ENCODE measurements at places on chromosomes 11 and 22. TPM values are rescaled to one million over a fixed set of nuclear protein-coding genes. Genes with fewer than 3 reads are reported as not detected.

The UEVLD gene
- total RNA-seq: 21.1 TPM

The OR51B5 gene
- 0.18 TPM for total RNA-seq

The MIOX gene
- 1.2 TPM for total RNA-seq

The INPP5J gene
- 0.24 TPM for total RNA-seq

The OOSP2 gene
- total RNA-seq: not detected

The MPPED2 gene
- total RNA-seq: not detected

The PAX6 gene
- 0.15 TPM for total RNA-seq

- DNase-seq: no peak
These were observed 23.9 kb upstream of the TFIP11 start for GRCh38 chr22:26536056-26536761.

- no peak for DNase-seq
These were observed 1.1 kb downstream of the TRIM22 start for GRCh38 chr11:5690736-5691135.

GRCh38 chr22:27420817-27421361 is 380.7 kb downstream of the MN1 start:
- no peak for DNase-seq

DNA sequence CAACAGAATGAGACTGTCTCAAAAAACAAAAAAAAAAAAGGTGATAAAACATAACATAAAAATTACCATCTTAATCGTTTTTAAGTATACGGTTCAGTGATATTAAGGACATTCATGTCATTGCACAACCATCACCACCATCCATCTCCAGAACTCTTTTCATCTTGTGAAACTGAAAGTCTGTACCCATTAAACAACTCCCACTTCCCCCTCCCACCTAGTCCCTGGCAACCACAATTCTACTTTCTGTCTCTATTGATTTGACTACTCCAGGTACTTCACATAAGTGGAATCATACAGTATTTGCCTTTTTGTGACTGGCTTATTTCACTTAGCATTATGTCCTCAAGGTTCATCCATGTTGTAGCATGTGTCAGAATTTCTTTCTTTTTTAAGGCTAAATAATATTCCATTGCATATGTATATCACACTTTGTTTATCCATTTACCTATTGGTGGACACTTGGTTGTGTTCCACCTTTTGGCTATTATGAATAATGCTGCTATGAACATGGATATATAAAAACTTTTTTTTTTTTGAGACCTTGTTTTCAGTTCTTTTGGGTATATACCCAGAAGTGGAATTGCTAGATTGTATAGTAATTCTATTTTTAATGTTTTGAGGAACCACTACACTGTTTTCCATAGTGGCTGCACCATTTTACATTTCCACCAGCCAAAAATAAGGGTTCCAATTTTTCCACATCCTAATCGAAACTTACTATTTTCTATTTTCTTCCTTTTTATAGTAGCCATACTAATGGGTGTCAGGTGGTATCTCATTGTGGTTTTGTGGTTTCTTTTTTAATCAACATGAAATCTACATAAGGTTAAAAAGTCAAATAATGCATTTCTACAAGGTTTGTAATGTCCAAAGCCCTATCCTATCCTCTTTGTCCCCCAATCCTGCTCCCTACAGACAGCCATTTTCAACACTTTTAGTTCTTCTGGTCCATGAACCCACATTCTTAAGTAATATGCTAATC is 23.4 kb upstream of the PIK3C2A start:
- DNase-seq: no peak

- DNase-seq: no peak
These were observed 13.9 kb downstream of the ZNF74 start for GRCh38 chr22:20407829-20408228.

- no peak for DNase-seq
These were observed 45.9 kb upstream of the TEAD1 start for GRCh38 chr11:12628314-12628713.

DNA sequence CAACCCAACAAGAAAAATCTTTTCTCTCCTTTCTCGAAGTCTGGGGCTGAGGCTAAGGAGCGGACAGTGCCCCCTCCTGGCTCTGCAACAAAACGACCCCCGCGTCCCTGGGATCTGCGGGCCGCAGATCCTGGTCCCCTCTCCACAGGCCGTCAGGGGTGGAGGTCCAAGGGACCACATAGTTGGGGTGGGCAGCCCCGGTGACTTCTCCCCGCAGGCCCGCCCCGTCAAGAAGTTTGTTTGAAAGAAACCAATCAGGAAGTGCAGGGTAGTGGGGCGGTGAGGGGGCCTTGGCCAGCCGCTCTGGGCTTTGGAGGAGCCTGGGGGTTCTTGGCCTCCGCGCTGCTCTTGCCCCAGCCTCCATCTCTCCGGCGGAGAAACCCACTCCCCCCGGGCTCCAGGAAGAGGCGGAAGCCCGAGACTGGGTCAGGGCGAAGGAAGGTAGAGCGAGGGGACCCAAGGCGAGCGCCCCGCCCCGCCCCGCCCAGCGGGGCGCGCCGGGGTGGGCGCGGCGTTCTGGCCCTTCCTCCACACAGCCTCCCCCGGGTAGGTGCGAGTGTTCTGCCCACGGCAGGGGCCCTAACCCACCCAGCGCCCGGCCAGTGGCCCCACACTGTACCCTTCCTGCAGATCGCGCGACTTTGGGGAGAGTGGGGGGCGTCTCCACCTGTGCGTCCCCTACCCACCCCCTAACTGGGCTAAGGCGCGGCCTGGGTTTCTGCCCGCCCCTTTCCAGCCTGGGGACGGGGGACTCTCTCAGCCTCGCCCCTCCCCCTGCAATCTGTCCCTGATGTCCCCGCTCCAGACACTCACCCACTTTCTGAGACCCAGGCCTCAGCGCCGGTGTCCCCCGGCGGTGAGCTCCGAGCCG is 1.3 kb downstream of the TP53I11 start:
- DNase-seq: no peak

DNA sequence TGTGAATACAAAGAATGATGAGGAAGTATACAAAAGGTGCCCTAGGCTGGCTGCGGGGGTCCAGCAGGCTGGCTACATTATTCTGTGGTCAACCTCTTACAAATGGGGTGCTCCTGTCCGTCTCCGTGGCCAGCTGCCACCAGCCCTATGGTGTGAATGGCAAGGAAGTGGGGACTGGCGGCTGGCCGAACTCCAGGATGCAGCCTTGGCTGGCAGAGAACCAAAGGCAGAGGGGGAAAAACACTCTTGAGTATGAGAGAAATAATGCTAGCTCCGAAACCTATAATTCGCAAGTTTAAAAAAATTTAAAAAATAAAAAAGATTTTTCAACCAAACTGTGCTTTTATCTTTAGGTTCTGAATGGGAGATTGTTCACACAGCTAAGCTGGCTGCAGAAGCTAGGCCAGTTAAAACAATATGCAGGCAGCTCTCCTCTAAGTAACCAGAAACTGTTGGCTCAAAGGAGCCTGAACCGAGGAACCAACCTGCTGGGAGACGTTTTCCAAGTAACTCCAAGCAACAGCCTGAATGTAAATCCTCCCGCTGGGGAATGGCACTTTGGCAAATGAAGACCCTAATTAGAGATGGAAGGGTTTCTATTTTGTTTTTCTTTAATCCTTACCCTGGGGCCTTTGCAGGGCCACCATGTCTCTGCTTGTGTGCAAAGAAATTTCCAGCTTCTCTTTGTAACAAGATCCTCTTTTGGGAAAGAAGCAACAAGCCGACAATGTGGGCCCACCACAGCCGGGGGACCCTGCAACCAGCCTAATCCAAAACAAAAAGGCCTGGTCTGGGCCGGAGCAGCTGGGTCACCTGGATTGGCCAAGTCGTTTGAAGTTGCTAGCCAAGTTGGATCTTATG is 50.2 kb downstream of the C22orf31 start:
- no peak for DNase-seq

- DNase-seq: no peak
These were observed 24.6 kb downstream of the PPM1F start for GRCh38 chr22:21928048-21928447.

GRCh38 chr11:86570020-86570419 is 102.4 kb downstream of the ME3 start:
- DNase-seq: no peak

GRCh38 chr11:7494086-7494745 is 8.9 kb downstream of the OLFML1 start:
- DNase-seq: peak; percentile 20

GRCh38 chr11:78039391-78039918 is 16.4 kb upstream of the KCTD14 start:
- DNase-seq: no peak

DNA sequence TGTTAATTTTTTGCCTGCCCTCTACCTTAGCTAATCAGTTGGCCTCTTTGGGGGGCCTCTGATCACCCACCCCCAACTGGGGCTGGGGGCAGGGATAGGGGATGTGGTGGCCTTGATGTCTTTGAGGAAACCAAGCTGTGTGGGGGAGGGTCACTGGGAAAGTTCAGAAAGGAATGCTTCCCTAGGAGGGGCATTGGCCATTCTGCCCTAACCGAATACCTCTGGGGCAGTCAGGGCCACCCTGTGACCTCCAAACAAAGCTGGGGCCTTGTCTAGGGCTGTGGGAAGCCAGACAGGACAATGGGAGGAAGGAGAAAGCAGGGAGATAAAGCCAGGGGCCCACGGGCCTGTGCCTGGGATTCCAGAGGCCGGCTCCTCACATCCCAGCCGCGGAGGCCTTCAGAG is 97.5 kb downstream of the TSPAN18 start:
- DNase-seq: peak; percentile 52

- no peak for DNase-seq
These were observed 3.5 kb downstream of the MYO18B start for GRCh38 chr22:25745341-25746011.

GRCh38 chr11:40291329-40291728 is 1168.1 kb downstream of the LRRC4C start:
- no peak for DNase-seq

Measured in HepG2 (cell line).